ENCODE measurements at places on chromosomes 2 and 18.

DNA sequence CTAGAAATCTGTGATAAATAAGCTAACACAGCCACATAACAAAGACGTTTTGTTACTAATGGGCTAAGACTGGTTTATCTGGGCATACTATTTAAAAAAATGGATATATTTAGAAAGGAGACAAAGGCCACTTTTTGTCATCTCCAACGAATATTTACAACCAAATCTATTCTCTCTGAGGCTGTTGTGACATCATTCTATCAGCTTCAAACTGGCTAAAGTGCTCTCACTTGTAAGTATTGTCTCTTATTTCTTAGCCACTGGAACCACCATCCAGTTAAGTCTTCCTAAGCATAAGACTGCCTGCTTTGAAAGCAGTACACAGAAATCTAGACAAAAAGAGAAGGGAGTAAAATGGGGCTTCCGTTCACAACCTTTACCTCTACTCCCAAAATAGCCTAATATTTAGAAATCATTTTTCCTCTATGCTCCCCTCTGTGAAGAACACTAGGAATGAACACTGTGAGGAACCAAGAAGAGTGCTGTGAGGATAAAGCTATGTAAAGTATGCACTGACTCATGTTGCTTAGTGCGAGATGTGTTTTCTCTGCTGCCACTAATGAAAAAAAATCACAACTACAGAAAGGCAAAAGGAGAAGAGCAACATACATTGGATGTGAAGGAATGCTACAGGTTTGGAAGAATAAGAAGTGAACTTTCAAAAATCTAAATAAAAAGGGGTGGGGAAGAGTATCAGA, 264.1 kb downstream of the EXOC6B start:
- DNase-seq, result peak; percentile 22

DNA sequence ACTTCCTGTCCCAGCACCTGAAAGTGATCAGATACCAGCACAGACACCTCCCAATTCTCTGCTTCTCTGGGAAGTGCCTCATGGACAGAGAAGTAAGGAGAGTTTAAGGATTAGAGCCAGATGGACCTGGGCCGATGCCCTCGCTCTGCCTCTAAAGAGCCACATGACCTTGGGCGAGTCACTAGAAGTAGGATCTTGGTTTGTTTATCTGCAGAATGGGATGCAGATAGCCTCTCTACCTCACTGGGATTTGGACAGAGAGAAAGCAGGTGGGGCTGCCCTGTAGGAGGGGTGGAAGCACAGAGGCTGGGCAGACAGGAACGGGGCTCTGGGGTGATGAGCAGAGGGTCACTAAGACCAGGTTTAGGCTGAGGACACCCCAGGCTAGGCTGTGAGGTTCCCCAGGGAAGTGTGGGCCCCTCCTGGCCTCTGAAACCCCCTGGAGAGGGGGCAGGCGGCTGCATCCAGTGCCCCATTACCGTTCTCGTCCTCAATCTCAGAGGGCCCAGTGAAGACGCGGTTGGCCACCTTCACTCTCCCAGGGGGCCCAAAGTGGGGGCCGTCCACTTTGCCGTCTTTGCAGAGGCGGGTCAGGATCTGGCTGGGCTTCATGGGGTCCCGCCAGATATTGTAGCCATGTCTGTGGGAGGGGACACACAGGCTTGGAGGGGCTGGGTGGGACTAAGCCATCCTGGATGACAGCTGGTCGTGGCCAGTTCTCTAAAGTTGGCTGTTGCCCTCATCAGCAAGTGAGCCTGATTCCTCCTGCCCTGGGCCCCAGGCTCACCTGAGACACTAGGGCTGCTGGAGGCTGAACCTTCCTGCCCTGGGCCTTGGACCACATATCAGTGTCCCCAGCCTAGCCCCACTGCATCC, 13.3 kb downstream of the OTOF start:
- DNase-seq, result no peak

DNA sequence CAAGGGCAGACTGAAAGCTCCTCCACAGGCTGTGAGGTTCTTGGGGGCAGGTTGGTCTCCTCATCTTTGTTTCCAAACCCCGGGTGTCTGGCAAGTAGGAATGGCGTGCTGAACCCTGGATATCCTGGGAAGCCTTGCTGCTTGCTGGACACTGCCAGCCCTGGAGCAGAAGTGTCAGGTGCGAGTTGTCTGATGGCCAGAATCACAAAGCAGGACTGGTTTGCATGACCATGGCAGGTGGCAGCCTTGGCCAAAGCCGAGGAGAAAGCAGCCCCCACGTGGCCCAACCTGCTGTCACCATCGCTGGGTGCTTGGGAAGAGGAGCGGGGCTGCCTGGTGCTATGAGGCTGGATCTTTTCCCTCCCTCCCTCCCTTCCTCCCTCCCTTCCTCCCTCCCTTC, 309.5 kb upstream of the HS6ST1 start:
- DNase-seq, result no peak

DNA sequence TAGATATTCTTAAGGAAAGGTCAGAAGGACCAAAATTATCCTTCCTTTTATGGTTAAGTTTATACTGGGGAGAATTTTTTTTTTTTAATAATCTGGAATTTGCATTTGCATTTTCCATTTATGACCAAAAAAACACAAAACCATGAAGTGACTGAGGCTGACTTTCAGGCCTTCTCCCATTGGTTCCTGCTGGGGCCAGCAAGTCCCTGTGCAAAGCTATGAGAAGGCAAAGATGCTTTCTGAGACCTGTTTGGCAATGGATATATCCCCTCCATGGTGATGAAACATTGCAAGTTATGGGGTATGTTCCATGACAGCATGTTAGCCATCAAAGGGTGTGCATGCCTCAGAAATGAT, 60.8 kb downstream of the KIAA2012 start:
- DNase-seq, result no peak

GRCh38 chr18:59621027-59621426, 76.2 kb downstream of the CCBE1 start:
- peak; percentile 16 for DNase-seq

- no peak for DNase-seq
Observed at GRCh38 chr18:75556841-75557240, 129.3 kb upstream of the SMIM21 start.

DNA sequence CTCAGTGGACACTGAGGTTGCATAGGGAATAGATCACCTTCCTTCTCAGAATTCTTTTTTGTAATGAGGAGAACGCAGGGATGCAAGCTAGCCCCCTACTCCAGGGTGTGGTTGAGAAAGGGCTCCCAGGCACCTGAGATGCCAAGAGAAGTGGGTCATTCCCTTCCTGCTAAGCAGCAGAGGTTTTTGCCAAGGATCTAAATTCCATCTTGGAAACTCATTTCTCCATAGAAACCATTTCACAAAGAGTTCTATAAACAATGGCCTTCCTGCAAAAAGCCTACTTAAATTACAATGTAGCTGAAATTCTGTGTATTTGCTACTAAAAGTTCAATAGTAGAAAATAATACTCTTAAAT, 3.7 kb upstream of the PPP3R1 start:
- no peak for DNase-seq

DNA sequence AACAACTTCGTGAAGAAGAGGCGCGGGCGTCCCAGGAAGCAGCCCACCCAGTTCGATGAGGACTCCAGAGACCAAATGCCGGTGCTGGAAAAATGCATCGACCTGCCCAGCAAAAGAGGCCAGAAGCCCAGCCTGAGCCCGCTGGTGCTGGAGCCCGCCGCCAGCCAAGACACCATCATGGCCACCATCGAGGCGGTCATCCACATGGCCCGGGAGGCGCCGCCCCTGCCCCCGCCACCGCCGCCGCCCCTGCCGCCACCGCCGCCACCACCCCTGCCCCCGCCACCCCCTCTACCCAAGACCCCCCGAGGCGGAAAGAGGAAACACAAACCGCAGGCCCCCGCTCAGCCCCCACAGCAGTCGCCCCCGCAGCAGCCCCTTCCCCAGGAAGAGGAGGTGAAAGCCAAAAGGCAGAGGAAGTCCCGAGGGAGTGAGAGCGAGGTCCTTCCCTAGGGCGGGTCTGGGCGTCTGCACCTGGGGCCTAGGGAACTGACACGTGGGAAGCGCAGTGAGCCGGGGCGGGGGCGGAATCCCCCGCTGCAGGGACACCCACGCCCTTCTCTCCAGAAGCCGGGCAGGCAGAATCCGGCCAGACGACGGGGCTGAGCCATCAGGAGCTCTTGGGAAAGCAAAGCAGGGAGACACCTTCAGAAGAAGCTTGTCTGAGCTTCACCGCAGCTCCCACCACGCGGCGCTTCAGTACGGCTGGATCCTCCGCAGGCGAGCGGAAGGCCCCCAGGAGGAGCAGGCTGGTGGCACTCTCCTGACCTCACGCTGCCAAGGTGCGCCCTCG, 382.8 kb downstream of the SETBP1 start:
- DNase-seq, result no peak

DNA sequence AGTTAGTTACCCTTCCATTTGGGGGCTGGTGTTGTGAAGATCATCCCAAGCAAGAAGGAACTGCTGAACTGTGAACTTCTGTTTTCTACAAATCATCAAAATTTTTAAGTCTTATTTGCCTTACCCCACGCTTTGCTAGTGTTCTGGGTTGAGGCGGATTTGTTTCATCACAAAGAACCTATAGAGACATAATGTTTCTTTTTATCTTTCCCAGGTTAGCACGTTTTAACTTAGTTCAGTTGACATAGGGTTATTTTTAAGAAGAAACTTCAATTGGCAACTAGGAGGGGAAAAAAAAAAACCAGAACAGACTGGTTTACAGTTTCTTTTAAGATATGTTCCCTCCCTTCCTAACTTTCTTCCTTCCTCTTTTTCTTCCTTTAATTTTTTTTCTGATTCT, 31.1 kb upstream of the CERS6 start:
- DNase-seq, result no peak

- DNase-seq, result no peak
Observed at GRCh38 chr2:167127135-167127534, 238.9 kb downstream of the XIRP2 start.

DNA sequence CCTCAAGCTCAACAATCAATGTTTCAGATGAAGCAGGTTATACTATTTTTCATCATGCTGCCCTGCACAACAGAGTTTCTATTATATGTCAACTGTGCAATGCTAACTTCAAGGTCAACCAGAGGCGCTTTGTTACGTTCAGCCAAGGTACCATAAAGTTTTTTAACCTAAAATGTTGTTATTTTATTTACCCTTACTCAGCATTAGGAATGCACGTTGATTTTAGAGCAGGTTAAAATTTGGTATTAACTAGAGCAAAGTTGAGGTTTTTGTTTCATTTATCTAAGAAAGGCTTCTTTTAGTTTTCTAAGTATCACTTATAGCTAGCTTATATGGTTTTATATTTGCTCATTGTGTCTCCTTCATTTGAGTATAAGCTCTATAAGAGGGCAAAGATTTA, 21.8 kb downstream of the ANKAR start:
- no peak for DNase-seq

- DNase-seq, result no peak
Observed at GRCh38 chr18:71374294-71375000, 1085.6 kb downstream of the SOCS6 start.

GRCh38 chr2:36737131-36737750, 40.7 kb downstream of the VIT start:
- no peak for DNase-seq

- no peak for DNase-seq
Observed at GRCh38 chr2:135525786-135526185, 5.2 kb downstream of the ZRANB3 start.

DNA sequence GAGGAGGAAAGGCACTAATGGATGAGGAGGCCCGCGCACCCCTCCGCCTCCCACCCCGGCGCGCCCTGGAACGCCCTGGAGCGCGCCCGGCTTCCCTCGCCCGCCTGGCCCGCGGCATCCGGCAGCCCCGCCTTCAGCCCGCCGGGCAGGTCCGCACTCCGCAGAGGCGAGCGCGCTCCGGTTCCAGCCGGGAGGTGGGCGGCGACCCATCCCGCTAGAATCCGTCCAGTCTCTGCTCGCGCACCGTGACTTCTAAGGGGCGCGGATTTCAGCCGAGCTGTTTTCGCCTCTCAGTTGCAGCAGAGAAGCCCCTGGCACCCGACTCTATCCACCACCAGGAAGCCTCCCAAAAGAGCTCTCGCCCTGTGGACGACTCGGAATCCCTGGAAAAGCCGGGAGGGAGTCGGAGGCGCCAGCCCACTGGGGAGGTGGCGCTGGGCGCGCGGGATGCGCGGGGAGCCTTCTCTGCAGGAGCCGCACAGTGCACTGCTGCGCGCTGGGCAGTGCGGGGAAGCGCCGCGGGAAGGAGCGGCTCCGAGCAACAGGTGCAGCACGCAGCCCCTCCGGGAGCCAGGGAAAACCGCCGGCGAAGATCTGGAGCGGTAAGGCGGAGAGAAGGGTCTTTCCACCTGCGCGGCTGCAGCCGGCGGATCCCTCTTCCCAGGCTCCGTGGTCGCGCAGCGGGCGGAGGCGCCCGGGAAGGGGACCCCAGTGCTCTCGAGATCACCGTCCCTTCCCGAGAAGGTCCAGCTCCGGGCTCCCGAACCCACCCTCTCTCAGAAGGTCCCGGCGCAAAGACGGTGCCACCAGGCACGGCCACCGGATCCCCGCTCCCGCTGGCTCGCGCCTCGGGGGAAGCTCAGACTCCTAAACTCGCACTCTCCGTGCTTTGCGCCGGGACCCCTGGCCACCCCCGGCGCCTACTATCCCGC, at the start of gene GALR1:
TSS of gene GALR1 (plus strand) at position 280 of the 932 bp plus-strand sequence. CDS start 701 bp downstream, outside the sequence.
- DNase-seq, result no peak

- no peak for DNase-seq
Observed at GRCh38 chr2:191977754-191978153, 130.9 kb upstream of the CAVIN2 start.

GRCh38 chr2:10410001-10410822, 37.9 kb downstream of the ODC1 start:
- DNase-seq, result no peak

GRCh38 chr2:124339709-124340108, 314.6 kb downstream of the CNTNAP5 start:
- DNase-seq, result no peak

GRCh38 chr2:99278793-99279291, 22.2 kb downstream of the LYG1 start:
- DNase-seq, result peak; percentile 94

DNA sequence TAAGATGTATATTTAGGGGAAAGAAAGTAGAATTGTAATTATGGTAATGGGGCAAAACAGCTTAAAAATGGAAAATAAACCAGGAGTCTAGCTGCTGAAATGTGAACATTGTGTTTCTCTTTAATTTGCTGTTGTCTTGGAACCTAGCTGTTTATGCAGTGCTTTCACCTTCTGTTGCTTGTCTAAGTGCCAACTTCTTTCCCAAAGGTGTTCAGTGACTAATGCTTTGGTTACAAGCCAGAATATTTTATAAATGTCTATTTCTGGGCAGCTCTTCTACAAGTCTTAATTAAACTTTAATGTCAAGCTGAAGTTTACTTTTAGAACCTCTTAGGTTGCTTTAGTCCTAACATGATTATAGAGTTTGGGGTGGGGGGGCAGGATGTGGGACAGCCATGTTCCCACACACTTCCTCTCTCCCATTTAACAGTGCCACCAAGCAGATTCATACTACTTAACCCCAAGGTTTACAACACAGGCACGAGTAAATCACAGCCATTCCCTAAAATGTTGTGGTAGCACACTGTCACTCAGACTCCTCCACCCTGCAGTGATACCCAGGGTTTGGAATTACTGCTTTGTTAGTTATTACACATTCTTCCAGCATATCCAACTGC, 60.6 kb downstream of the ITGA4 start:
- no peak for DNase-seq

- DNase-seq, result no peak
Observed at GRCh38 chr2:195633974-195634373, 23.1 kb upstream of the SLC39A10 start.

- no peak for DNase-seq
Observed at GRCh38 chr18:33711514-33711913, 133.5 kb downstream of the ASXL3 start.
